ENCODE measurements at places on chromosomes 3 and 15.

GRCh38 chr3:151673974-151674373, 59.8 kb upstream of the AADACL2 start:
- DNase-seq, result no peak

DNA sequence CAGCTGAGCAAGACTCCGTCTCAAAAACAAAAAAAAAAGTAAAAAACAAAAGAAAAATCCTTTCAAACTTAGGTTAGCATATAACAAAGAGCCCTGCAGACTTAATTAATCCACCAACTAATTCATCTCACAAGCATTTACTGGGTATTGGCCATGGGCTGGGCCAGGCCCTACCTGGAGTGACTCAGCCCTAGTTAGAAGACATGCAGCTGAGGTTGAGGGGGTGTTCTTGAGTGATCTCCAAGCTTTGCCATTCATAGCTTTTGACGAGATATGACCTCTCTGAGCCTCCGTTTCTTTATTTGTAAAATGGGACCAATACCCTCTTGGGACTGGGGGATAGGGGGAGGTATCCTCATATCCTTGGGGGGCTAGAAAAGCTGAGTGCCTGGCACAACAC, 7.8 kb downstream of the FBXL22 start:
- DNase-seq, result no peak

- no peak for DNase-seq
These were observed 39.0 kb downstream of the ADAMTSL3 start for GRCh38 chr15:83692746-83693581.

DNA sequence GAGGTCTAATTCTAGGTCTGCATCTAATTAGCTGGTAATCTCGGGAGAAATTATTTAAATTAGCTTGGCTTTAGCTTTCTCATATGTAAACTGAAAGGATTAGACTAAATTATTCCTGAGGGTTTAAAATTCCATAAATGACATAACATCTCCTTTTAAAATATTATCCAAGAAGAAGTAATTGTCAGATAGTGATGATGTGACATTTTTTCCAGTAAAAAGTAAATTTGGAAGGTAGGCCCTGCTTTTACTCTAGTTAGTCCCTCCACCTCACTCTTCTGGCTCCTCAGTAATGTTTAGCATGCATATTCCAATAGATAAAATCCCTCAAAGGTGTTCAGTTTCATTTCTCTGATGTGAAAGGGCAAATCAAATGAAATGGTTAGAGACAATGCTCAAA, 215.7 kb downstream of the FHIT start:
- no peak for DNase-seq

All from NCI-H187 treated with DMSO at 0.1 percent for 48 hours (cell line).